NCI-H1092 (cell line): ENCODE measurements at places on chromosomes 3 and 15.

DNA sequence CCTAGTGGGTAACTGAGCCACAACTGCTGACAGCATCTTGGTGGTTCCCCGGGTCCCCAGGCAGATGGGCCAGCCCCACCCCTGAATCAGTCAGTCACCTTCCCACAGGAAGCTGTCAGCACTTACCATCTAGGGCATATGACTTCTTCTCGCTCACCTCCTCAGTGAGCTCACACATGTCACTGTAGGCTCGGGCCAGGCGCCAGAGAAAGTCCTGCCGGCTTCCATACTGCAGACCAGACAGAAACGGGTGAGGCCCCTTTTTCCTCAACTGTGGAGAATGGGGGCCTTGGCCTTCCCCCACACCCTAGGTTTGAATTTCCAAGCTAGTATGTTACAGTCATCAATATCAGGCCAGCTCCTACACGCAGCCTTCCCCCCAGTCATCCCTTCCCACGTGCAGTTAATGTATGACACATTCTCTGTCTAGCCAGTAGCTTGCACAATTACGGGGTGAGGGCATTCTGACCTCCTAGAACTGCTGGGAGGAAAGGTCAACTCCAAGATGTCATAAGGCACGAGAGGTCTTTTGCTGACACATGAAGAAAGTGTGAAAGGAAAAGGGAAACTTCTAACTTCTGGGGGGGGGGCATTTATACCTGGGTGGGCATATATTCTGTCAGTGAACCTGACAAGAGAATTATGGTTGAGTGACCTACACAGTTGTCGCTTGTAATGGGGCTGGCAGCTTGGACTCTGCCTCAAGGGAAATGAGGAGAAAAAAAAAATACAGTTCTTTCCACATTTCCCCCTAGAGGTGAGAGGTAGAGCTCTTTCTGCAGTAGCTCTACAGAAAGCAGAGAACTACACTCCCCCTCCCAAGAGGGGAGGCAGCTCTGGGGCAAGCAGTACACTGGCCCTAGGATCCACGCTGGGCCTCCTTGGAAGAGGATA is 10.9 kb downstream of the RMDN3 start:
- no peak for DNase-seq

- DNase-seq, result no peak
Observed at GRCh38 chr15:97600190-97600589, 360.3 kb upstream of the ARRDC4 start.

GRCh38 chr3:33787328-33788009 is 11.0 kb upstream of the PDCD6IP start:
- DNase-seq, result peak; percentile 28

DNA sequence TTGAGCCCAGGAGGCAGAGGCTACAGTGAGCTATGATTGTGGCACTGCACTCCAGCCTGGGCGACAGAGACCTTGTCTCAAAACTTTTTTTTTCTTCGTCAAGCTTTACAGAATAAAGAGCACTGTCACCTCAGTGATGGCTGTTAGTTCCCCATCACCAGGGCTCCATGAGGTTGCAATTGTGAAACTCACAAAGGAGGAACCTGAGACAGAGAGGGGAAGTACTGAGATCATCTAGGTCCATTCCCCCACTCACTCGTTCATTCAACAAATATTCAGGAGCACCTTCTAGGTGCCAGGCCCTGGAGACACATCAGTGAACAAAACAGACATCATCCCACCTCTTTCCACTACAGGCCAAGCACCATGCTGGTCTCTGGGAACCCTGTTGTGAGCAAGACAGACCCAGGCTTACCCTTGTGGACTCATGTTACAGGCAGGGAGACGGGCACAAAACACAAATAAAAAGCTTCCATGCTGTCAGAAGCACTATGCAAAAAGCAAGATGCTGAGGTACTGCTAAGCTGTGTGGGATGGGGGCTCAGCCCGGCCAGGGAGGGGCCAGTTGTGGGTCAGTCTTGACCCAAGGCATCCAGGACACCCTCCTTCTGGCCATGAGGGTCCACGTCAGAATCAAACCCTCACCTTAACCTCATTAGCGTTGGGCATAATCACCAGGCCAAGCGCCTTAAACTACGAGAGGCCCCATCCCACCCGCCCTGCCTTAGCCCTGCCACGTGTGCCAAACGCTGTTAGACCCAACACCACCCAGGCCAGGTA is 2.1 kb upstream of the RHO start:
- no peak for DNase-seq

GRCh38 chr3:115808244-115808643 is 184.9 kb downstream of the GAP43 start:
- DNase-seq, result no peak

GRCh38 chr3:71684757-71685386 is 40.3 kb downstream of the EIF4E3 start:
- DNase-seq, result no peak

DNA sequence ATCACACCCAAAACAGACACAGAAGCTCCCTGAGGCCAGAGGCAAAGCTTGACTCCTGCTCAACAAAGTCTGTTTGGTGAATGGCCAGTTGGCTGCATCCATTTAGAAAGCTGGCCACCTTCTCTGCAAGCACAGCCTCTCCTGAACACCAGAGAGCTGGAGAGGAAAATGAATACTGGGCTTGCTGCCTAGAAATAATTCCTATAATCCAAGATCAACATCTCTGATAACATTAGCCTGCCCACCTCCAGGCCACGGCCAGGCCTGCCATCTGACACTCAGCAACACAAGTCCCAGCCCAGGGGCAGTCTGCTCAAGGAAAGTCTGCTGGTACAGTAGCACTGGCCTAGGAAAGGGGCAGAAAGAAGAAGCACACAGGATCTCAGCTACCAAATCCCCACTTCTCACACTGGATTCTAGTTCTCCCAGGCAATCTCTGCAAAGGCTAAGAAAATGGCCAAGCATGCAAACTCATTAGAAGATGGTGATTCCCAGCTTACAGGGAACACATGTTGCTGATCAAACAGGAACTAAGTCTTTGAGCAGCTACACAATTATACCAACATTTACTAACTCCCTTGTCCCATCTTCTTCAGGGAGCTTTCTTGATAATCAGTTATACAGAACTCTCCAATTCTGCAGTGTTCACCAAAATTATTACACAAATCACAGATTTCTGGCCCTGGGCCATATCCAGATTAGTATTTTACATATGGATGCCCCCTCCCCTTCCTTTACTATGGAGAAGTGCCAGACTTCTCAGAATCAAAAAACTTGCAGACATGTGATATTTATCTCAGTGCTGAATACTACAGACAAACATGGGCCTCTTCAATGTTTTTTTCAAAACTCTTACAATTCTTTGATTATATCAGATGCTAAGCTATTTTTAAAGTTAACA is 9.9 kb downstream of the TBC1D2B start:
- DNase-seq, result peak; percentile 27

- DNase-seq, result no peak
Observed at GRCh38 chr3:174287705-174288104, 571.4 kb upstream of the NAALADL2 start.

DNA sequence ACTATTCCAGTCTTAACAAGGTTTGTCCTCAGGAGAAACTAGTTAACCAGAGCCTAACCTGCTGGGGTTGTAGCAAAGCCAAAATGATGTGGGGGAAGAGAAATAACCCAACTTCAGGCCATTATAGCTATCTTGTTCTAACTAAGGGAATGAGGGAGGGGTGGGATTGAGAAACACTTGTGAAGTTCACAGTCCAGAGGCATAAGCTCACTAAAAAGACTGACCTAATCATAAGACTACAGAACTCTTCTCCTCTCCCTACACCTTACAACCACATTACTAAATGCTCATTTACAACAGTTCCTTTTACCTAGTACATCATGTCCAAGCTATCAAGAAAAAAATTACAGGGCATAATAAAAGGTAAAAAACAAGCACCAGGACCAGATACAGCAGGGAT is 52.8 kb downstream of the UBE3A start:
- no peak for DNase-seq

GRCh38 chr3:64502284-64502683 is 185.5 kb downstream of the ADAMTS9 start:
- DNase-seq, result no peak

- no peak for DNase-seq
Observed at GRCh38 chr3:142725357-142725739, 1.5 kb downstream of the TRPC1 start.

- no peak for DNase-seq
Observed at GRCh38 chr15:42608110-42608531, 32.7 kb downstream of the STARD9 start.

DNA sequence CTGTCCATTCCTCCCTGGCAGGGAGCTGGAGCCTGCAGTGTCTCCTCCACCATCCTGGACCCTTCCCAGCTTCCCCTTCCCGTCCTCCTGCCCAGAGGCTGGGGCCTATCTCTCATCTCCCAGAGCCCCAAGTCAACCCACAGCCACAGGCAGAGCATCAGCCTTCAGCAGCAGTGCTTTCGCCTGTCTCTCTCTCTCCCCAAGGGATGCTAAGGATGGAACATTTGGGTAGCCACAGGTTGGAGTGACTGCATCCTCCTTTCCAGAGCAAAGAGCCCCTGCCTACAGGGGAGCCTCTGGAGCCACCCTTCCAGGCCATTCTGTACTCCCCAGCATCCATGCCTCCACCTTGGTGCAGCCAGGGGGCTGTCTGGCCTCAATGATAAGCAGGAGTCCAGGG is 4.2 kb downstream of the PLCB2 start:
- no peak for DNase-seq

DNA sequence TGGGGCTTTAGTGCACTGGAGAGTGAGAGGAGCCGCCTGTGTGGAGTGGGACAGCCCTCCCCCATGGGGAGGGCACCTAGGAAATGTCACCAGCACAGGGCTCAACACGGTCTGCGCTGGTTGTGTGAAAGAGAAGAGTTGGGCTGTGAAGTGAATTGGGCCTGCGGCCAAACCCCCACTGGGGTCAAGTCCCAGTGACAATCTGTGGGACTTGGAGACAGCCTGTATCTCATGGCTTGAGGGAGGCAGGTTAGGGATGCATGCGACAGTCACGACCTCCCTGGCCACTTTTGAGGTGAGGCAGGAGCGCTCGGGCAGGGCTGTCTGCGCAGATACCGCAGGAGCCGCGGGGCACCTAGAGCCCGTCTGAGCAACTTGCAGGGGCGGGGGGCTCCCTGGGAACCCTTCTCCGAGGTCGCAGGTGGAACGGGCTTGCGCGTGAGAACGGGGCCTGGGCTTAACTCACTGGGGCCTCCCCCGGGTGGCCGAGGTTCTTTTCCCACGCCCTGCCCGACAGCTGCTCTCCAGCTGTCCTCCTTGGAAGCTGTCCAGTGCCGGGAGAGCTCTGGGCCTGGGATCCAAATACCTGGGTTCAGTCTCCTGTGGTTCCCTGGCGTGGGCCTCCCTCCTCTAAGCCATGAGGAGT is 77.4 kb downstream of the SNRK start:
- DNase-seq, result no peak

GRCh38 chr3:183266454-183266853 is 13.4 kb downstream of the B3GNT5 start:
- DNase-seq, result no peak

- no peak for DNase-seq
Observed at GRCh38 chr15:95024351-95024750, 793.0 kb downstream of the MCTP2 start.

GRCh38 chr3:132343018-132343612 is 25.9 kb downstream of the ACP3 start:
- peak; percentile 43 for DNase-seq

DNA sequence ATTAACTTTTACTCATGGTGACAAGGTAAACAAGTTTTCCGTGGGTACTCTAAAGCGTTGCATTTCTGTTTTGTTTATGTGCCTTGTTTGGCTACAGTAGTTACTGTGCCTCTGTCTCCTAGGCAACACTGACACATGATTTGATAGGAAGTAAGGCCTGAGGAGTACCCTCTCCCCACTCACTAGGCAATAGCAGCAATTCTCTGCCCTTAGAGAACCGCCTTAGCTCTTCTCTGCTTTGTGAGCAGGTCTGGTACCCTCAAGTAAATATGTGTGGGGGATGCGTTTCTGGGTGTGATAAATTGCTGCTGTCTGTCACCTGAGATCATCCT is at the start of gene IL5RA:
IL5RA (minus strand) TSS at position 76 of the 332 bp plus-strand sequence. CDS start 5,390 bp downstream, outside the sequence.
- DNase-seq, result peak; percentile 8

DNA sequence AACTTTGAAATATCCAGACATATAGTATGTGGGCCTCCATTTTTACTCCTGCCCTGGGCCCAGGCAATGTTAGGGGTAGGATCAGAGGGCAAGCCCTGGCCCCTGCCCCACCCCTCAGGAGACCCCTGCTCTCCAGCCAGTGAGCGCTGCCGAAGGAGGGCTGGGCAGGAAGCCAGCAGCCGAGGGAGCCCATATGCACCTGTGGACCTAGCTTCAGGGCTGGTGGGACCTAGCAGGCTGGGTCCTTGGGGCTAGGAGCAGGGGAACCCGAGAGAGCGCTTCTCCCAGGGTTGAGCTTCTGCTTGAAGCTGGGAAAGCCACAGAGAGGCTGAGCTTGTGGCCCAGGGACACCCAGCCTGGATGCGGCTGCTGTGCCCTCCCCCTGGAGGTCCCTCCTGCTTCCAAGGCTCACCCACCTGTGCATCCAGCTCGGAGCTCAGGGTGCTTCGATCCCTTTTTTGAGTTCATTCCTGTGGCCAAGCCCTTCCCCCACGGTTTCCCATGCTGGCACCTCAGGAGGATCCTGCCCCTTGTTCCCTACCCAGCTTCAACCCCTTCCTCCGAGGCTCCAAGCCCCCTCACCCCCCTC is 21.0 kb upstream of the CYP11A1 start:
- no peak for DNase-seq

- no peak for DNase-seq
Observed at GRCh38 chr15:101051291-101052030, 132.3 kb downstream of the LRRK1 start.

- peak; percentile 41 for DNase-seq
Observed at GRCh38 chr3:193772422-193772763, 179.4 kb downstream of the OPA1 start.

- DNase-seq, result no peak
Observed at GRCh38 chr15:72166716-72167417, 30.7 kb downstream of the GRAMD2A start.
